ENCODE measurements at places on chromosomes 1 and 21. TPM values are rescaled to one million over a fixed set of nuclear protein-coding genes. Genes with fewer than 3 reads are reported as not detected.
A peak's percentile ranks its signal among the peaks of the same experiment; 100 is the strongest.

GRCh38 chr1:207959141-207959825, 48.4 kb upstream of the CD34 start:
- DNase-seq: peak; percentile 77

GRCh38 chr1:224503161-224504118, 68.8 kb upstream of the WDR26 start:
- peak; percentile 87 for DNase-seq

GRCh38 chr1:152461544-152461943, 47.5 kb upstream of the CRNN start:
- peak; percentile 84 for DNase-seq

RXRG gene
- not detected for total RNA-seq

NPHS2 gene
- total RNA-seq: not detected

DNA sequence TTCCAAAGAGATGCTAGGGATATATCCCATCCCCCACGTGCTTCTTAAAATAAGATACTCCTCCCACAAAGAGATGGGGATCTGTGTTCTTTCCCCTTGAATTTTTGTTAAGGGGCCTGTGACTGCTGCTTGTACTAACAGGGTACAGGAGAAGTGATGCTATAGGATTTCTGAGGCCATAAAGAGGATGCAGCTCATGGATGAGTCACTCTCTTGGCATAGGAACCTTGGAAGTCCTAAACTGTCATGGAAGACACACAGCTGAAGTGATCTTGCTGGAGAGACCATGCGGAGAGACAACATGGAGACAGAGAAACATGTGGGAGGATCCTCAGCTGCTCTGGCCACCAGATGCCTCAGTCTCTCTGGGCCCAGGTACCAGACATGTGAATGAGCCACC, 157.2 kb downstream of the S1PR1 start:
- no peak for DNase-seq

DNA sequence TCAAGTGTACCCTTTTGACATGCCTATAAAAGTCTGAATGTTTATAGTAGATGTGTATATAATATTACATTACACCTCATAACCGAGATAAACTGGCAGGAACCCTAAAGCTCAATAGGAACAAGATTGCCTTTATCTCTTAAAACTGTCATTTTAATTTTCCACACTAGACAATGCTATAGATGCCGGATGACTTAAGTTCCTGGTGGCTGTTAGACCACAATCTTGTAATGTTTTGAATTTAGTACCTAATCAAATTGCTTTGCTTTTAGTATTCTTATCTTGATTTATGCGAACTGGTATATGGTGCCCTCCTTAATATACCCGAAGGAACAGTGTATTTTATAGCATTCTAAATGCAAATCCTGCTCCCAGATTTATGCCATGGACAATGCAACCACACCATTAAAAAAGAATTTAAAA, 1397.0 kb upstream of the ADGRL4 start:
- DNase-seq: no peak

DNA sequence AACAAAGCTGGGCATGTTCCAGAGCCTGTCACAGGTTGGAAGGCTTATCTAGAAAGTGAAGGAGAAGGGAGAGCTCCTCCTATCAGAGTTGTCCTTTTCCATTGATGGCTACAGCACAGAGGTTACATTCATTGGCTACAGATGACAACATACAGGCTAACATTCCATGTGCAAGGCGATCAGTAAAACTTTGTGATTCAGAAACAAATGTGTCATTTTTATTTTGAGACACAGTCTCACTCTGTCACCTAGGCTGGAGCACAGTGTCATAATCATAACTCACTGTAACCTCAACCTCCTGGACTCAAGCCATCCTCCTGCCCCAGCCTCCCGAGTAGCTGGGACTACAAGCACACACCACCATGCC, 32.6 kb downstream of the TRIM67 start:
- no peak for DNase-seq

GRCh38 chr1:204110894-204111633, 38.1 kb downstream of the SOX13 start:
- peak; percentile 60 for DNase-seq

GIPC2 gene
- total RNA-seq: 2.7 TPM

CFHR1 gene
- not detected for total RNA-seq

SSR2 gene
- total RNA-seq: 291 TPM

GRCh38 chr1:229197265-229197585, 73.7 kb upstream of the RAB4A start:
- DNase-seq: no peak

- no peak for DNase-seq
Measured at GRCh38 chr1:47536646-47537118, 98.8 kb downstream of the FOXD2 start.

KCNA2 gene
- total RNA-seq: 1.5 TPM

SPRR2E gene
- not detected for total RNA-seq

DNA sequence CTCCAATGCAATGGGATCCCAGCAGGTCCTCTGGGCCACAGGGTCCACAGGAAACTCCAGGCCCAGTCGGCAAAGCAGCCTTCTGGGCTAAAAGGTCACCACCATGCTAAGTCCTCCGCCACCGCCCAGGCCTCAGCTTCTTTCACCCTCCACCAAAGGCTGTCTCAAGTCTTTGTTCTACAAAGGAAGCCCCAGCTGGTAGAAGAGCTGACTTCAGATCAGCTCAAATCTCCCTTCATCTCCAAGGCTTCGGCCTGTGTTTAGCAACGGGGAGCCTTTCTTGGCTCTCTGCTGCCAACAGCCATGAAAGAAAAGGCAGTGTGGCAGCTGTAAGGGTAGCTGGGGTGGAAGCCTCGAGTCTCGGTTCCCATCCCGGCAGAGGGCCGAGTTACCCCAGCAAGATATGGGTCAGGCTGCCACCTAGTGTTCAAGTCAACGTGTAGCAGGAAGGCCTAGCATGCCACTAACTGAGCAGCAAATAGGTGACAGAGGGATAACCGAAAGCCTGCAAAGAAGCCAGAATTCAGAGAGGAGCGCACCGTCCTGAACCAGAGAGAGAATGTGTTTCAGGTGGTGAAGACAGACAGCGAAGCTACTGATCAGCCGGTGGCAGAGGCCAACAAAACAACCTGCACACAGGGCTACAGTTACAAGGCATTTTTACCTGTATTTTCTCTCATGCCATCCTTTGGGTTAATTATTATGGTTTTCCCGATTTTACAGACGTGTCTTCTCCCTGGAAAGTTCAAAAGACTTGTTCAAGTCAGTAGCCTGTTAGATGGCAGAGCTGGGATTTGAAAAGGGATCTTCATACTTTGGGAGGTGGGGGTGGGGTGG, 26.8 kb upstream of the CRNN start:
- peak; percentile 93 for DNase-seq

DNA sequence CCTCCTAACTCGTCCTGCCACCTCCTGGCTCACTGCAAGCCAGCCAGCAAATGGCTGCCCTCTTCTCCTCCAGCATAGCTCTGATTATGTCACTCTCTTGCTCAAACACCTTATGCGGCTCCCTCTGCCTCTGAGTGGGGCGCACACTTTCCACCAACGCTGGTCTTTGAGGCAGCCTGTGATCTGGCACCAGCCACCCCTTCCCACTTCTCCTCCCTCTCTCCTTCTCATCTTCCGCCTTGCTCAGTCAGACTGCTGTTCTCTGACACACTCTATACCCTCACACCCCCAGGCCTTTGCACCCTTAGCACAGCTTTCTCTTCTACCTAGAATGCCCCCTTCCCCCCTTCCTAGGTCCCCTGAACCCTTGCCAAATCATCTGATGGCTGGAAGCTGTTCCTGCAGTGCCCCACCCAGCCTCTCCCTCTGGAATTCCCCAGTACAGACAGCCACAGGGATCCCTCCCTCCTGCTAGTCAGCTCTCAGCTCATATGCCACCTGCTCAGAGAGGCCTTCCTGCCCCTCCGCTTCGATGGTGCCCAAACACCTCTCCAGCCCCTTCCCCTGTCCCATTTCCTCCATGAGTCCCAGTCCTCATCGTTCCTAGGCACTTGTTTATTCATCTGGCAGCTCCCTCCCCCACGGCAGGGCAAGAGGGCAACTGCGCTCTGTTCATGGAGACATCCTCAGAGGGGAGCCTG, 21.7 kb upstream of the PEF1 start:
- no peak for DNase-seq

DNA sequence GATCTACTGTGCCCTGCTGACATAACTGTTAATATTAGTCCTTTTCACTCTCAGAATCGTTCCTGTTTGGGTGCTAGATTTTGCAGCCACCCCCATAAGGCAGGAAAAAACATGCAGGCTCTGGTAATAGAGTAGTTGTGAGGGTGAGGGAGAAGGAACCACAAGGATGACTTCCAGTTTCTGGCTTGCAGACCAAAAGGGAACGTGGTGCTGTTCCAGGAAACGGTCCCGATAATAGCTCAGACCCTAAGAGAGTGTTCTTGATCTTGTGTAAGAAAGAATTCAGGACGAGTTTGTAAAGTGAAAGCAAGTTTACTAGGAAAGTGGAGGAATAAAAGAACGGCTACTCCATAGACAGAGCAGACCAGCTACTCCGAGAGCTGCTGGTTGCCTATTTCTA, 50.7 kb upstream of the RHOU start:
- DNase-seq: no peak

CDC42BPA gene
- total RNA-seq: 40.1 TPM

TMOD4 gene
- total RNA-seq: 1.3 TPM

- DNase-seq: no peak
Measured at GRCh38 chr1:177306981-177307380, 136.2 kb downstream of the BRINP2 start.

GRCh38 chr1:114780344-114781226, at the start of gene SIKE1:
Gene SIKE1 (minus strand): TSS chr1:114780685. CDS start chr1:114780607, 78 bp downstream.
- DNase-seq: peak; percentile 99

DNA sequence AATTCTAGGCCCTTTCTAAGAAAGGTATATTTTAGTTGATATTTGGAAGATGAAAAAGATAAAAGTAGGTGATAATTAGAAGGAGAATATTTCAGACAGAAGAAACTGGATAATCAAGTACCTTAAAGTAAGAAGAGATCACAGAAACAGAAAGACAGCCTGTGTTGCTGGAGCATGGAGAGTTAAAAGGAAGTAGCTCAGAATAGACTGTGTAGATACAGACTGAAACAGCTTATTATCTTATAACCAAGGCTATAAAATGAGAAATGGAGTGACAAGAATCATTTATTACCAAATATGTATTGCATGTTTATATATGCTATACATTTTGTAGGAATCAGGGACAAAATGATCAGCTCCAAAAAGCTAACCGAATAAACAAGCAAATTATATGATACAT, 1120.3 kb downstream of the BRINP3 start:
- no peak for DNase-seq

DNA sequence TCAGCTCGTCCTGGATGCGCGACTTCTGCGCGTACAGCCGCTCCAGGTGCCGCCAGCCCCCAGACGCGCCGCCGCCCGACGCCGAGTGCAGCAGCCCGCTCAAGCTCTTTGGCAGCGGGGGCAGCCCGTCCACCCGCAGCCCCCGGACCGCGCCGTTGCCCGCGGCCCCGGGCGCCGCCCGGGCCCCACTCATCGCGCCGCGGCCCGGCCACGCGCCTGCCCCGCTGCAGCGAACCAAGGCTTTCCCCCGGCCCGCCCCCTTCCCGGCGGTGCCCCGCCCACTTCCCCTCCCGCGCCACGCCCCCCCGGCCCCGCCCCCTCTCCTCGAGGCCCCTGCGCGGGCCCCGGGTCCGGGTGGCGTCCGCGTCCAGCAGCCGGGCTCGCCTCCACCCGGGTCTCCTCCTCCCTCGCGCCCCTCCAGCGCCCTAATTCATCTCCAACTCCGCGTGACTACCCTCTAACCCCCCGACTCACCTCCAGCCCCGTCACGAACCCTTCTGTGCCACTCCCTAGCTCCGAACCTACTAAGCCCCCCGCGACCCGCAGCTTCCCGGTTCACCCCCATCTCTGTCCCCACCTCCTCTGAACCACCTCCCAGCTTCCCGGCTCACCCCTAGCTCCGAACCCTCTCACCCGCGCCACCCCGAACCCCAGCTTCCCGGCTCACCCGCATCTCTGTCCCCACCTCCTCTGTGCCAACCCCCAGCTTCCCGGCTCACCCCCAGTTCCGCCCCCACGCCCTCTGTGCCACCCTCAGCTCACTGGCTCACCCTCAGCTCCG, at the start of gene FAM89A:
TSS of gene FAM89A (minus strand) at position 236 of the 781 bp plus-strand sequence. CDS start at position 193, 43 bp downstream.
- DNase-seq: peak; percentile 50

CIART gene
- 6.6 TPM for total RNA-seq

DNA sequence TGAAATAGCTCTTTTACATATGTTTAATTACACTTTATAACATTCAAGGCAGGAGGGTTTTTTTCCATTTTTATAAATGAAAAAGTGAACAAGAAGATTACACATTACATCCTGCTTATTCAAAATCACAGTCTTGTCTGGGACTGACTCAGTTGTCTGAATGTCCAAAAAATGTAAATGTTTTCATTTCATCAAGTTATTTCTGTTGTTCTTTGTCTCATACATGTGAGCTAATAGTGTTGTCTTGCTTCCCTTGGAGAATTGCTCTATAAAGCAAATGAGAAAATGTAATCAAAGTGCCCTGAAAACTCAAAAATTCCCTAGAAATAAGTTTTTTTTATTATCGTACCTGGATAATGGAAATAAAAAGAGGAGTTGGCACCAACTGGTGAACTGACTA, 242.9 kb downstream of the GRIK1 start:
- no peak for DNase-seq

DNA sequence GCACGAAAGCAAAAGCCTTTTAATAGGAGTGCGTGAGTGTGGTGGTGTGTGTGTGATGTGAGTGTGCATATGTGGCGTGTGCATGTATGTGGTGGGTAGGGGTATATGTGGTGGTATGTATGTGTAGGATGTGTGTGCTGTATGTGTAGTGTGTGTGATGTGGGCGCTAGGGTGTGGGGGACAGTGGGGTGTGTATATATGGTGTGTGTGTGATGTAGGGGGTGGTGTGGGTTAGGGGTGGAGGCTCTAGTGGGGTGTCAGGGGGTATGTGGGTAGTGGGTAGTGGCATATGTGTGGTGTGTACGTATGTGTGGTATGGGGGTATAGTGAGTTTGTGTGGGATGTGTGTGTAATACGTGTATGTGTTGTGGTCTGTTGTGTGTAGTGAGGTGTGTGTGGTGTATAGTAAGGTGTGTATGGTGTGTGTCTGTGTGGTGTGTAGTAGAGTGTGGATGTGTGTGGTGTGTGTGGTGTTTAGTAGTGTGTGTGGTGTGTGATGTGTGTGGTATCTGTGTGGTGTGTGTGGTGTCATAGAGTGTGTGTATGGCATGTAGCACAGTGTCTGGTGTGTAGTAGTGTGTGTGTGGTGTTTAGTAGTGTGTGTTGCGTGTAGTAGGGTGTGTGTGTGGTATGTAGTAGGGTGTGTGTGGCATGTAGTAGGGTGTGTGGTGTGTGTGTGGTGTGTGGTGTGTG, 86.0 kb downstream of the SYT2 start:
- DNase-seq: no peak

GRCh38 chr1:234879147-234880080, 249.2 kb downstream of the TOMM20 start:
- DNase-seq: no peak

BRINP3 gene
- not detected for total RNA-seq

GRCh38 chr21:35342440-35342839, 293.3 kb upstream of the RUNX1 start:
- no peak for DNase-seq

DNA sequence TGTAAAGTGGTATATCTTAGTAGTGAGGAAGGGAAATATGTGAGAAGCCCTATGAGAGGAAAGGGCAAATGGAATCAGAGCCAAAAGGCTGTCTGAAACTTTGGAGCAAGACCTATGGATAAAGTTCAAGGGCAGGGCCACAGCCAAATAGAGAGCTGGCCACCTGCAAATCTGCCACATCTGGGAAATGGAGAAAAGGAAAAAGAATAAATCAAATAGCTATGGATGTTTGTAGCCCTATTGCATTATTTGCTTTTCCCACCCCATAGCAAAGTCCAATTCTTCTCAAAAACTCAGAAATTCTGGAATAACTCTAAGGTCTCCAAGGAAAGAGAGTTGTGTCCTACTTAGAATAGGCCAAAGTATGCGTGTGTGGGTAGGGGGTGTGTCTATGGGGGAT, 4.0 kb upstream of the HLX start:
- DNase-seq: no peak

- no peak for DNase-seq
Measured at GRCh38 chr1:227929751-227930472, 17.8 kb downstream of the WNT9A start.

C1orf115 gene
- 6.0 TPM for total RNA-seq

All from GM23338 (cell line).